Natural killer cell treated with Interleukin-12 subunit alpha and Interleukin-12 subunit beta and Interleukin-15 and Interleukin-18, amount 100 ng/mL, for 72 hours (primary cell): ENCODE measurements at places on chromosomes 5 and 9. TPM values are rescaled to one million over a fixed set of nuclear protein-coding genes. Genes with fewer than 3 reads are reported as not detected.
A peak's percentile ranks its signal among the peaks of the same experiment; 100 is the strongest.

- peaks cover 6% of the 10 kb centered on the region for H3K36me3 ChIP-seq
- DNase-seq = no peak
- peaks cover 35% of the 10 kb centered on the region for H3K4me1 ChIP-seq
- peak overlapping the region; percentile 90 for H3K27ac ChIP-seq
These were observed 98.2 kb downstream of the USP20 start for GRCh38 chr9:129933185-129934040.

GRCh38 chr9:26129217-26129616 is 451.0 kb upstream of the TUSC1 start:
- no peak overlapping the region for H3K4me3 ChIP-seq
- H3K27me3 ChIP-seq = no peaks in the 10 kb centered on the region
- peaks cover 5% of the 10 kb centered on the region for H3K36me3 ChIP-seq
- no peak overlapping the region for H3K27ac ChIP-seq
- H3K4me1 ChIP-seq = no peaks in the 10 kb centered on the region

GRCh38 chr5:180153991-180154390 is 55.0 kb downstream of the RASGEF1C start:
- peaks cover 8% of the 10 kb centered on the region for H3K36me3 ChIP-seq
- peaks cover 17% of the 10 kb centered on the region for H3K27me3 ChIP-seq
- no peak overlapping the region for H3K27ac ChIP-seq
- no peak for DNase-seq

DNA sequence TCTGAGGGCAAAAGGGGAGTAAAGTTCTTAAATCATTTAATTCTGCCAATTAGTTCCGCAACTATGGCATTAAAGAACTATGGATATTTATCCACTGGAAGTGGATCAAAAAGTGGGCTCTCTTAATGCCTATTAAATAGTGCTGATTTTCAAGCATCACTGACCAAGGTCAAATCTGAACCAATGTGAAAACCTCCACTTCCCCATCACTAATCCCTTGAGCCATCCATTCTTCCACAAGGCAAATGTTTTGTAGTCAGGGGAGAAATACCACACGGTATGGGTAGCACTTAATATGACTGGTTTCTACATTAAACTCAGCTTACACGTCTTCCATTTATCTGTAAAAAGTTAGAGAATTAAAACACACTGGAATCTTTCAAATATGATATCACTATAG is 57.6 kb downstream of the MLLT3 start:
- no peak for DNase-seq
- no peak overlapping the region for H3K4me3 ChIP-seq
- no peaks in the 10 kb centered on the region for H3K36me3 ChIP-seq

DNA sequence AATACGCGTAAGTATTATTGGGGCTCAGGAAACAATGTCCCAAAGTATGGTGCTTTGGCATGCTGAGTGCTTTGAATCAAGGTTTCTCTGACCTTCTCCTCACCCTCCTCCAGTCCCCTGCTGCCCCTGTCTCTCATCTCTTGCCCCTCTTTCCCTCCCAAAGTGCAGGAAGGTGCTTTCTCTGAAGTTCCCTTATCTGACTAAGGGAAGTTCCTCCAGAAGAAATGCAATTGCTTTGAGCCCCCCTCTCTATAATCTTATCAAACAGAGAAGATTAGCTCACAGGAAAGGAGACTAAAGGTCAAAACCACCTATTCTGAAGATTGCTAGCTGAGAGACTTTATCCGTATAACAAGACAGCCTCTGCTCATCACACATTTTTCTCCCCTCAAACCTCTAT is 288.1 kb downstream of the ARL15 start:
- peak overlapping the region; percentile 71 for H3K4me3 ChIP-seq
- DNase-seq = no peak
- H3K27me3 ChIP-seq = no peaks in the 10 kb centered on the region
- peaks cover 20% of the 10 kb centered on the region for H3K4me1 ChIP-seq
- H3K27ac ChIP-seq = peak overlapping the region; percentile 61

GRCh38 chr5:105684799-105685198 is 1985.9 kb downstream of the EFNA5 start:
- H3K4me3 ChIP-seq = no peak overlapping the region
- DNase-seq = no peak
- no peaks in the 10 kb centered on the region for H3K4me1 ChIP-seq
- H3K36me3 ChIP-seq = peaks cover 5% of the 10 kb centered on the region
- H3K27ac ChIP-seq = no peak overlapping the region

DNA sequence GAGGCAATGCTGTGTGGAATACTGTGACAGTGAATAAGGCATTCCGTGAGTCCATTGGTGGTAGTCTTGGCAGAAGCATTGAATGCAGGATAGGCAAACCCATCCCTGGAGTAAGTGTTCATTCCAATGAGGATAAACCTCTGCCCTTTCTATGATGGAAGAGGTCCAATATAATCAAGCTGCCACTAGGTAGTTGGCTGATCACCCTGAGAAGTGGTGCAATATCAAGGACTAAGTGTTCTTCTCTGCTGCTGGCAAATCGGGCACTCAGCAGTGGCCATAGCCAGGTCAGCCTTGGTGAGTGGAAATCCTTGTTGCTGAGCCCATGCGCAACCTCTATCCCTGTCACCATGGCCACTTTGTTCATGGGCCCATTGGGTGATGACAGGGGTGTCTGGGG is 70.1 kb downstream of the FBXO4 start:
- no peak overlapping the region for H3K27ac ChIP-seq
- H3K4me3 ChIP-seq = no peak overlapping the region
- DNase-seq = no peak
- peaks cover 18% of the 10 kb centered on the region for H3K27me3 ChIP-seq

Gene PDGFRB
- 4.4 TPM for total RNA-seq

DNA sequence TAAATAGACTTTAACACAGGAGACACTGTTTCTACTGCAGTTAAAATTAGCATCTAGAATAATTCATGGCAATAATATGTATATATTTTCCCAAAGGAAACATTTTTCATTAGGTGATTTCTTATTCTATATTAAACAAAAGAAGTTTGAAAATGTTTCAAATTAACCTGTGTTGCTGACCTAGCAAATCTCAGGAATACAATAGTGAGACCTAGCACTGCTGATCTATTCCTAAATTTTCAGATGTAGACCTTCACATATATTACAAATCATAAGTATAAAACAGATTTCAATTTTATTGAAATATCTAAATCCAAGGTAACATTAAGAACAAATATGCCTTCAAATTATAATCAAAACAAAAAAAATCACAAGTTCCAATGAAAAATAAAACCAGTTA is 15.1 kb downstream of the LMBRD2 start:
- H3K27me3 ChIP-seq = no peaks in the 10 kb centered on the region
- no peak overlapping the region for H3K4me3 ChIP-seq
- H3K4me1 ChIP-seq = no peaks in the 10 kb centered on the region
- H3K36me3 ChIP-seq = peaks cover 27% of the 10 kb centered on the region

DNA sequence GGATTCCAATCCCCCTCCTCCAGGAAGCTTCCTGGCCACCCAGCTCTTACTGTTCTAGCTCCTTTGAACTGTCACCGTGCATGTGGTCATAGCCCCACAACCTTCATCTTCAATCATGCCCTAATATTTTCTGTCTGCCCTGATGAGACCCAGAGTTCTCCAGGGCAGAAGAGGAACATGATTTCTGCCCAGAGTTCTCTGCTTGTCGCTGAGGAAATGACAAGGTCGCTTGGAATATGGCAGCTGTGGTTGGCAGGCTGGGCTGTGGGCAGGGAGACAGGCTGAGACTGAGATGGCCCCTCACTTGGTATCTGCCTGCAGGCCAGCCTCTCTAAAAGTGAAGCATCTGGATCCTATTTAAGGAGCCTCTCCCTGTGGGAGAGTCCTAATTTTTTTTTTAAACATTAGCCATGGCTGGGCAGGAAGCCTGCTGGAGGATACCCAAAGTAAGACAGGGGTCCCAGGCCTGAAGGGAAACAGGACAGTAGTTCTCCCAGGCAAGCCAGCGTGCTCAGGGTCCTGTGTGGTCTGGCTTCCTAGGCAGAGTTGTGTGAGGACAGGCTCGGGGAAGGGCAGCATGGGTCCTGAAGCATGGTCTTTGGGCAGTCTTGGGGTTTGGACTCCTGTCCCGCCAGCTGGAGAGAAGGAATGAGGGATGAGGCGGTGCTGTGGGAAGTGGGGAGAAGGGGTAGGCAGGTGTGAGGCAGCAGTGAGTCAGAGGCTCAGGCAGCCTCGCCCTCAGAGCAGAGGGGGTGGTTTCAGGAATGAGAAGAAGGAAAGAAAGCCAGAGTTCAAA is 242.1 kb downstream of the FSTL4 start:
- H3K27ac ChIP-seq = no peak overlapping the region
- DNase-seq = no peak
- H3K27me3 ChIP-seq = peaks cover 29% of the 10 kb centered on the region
- no peaks in the 10 kb centered on the region for H3K4me1 ChIP-seq
- H3K36me3 ChIP-seq = no peaks in the 10 kb centered on the region

- no peak for DNase-seq
- H3K4me3 ChIP-seq = no peak overlapping the region
- no peak overlapping the region for H3K27ac ChIP-seq
- H3K36me3 ChIP-seq = peaks cover 2% of the 10 kb centered on the region
These were observed 49.9 kb downstream of the GDNF start for GRCh38 chr5:37789991-37790390.

Gene ARHGEF39
- total RNA-seq = 14.2 TPM

DNA sequence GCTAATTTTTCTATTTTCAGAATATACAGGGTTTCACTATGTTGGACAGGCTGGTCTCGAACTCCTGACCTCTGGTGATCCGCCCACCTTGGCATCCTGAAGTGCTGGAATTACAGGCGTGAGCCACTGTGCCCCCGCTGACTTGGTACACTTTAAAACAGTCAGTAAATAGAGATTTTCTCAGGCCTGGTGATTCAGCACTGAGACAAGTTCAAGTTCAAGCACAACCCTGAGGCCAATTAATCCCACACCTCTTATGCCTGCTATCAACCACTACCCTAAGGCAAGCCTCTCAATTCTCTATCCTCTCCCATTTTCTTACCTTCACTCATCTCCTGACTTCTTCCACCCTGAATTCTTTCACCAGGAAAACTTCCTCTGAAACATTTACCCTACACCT is 18.9 kb downstream of the MUSK start:
- H3K4me1 ChIP-seq = no peaks in the 10 kb centered on the region
- no peak overlapping the region for H3K4me3 ChIP-seq
- no peak for DNase-seq
- no peaks in the 10 kb centered on the region for H3K27me3 ChIP-seq
- no peaks in the 10 kb centered on the region for H3K36me3 ChIP-seq
- no peak overlapping the region for H3K27ac ChIP-seq

GRCh38 chr5:180059326-180059725 is 12.2 kb downstream of the RNF130 start:
- no peak overlapping the region for H3K4me3 ChIP-seq
- H3K27ac ChIP-seq = no peak overlapping the region
- no peaks in the 10 kb centered on the region for H3K36me3 ChIP-seq
- peaks cover 2% of the 10 kb centered on the region for H3K27me3 ChIP-seq

- H3K36me3 ChIP-seq = no peaks in the 10 kb centered on the region
- H3K4me1 ChIP-seq = no peaks in the 10 kb centered on the region
- no peak overlapping the region for H3K27ac ChIP-seq
These were observed 34.9 kb downstream of the LURAP1L start for GRCh38 chr9:12809720-12810119.

DNA sequence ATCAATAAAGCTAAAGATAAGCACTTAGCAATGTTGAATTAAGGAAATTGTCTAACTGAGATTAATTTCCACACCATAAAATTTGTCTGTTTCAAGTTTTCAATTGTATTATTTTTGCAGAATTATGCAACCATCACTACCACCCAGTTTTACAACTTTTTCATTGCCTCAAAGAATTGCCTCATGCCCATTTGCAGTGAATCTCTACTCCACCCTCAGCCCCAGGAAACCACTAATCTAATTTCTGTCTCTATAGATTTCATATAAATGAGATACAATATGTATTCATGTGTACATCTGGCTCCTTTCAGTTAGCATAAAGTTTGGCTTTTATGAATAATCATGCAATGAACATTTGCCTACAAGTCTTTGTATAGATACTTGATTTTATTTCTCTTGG is 72.9 kb downstream of the PTCD2 start:
- H3K27me3 ChIP-seq = peaks cover 54% of the 10 kb centered on the region
- no peak overlapping the region for H3K27ac ChIP-seq
- H3K4me1 ChIP-seq = no peaks in the 10 kb centered on the region
- H3K4me3 ChIP-seq = no peak overlapping the region
- DNase-seq = no peak

- H3K27ac ChIP-seq = no peak overlapping the region
- no peak overlapping the region for H3K4me3 ChIP-seq
- H3K27me3 ChIP-seq = no peaks in the 10 kb centered on the region
- no peaks in the 10 kb centered on the region for H3K4me1 ChIP-seq
- no peaks in the 10 kb centered on the region for H3K36me3 ChIP-seq
- DNase-seq = no peak
These were observed 27.9 kb upstream of the SMU1 start for GRCh38 chr9:33104401-33104800.

Gene SOWAHA
- total RNA-seq = not detected

DNA sequence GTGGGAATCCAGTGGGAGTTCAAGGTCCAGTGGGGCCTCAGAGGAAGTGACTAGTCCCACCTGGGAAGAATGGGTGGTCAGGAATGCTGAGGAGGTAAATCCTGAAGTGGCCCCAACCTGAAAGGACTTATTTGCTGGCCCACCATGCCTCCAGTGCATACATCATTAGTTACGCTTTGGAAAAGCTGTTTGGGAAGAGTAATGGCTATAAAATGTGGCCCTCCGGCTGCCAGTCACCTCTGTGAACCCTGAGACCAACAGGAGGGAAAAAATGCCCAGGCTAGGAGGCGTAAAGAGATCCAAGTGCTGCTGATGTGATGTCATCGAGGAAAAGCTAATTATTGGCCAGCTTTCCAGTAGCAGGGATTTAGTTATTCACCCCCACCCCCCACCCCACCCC is 2.7 kb upstream of the SLC26A2 start:
- H3K27me3 ChIP-seq = no peaks in the 10 kb centered on the region
- DNase-seq = no peak
- H3K4me3 ChIP-seq = no peak overlapping the region
- H3K27ac ChIP-seq = no peak overlapping the region
- H3K4me1 ChIP-seq = peaks cover 31% of the 10 kb centered on the region

- H3K27me3 ChIP-seq = no peaks in the 10 kb centered on the region
- H3K4me3 ChIP-seq = no peak overlapping the region
- no peak for DNase-seq
- no peak overlapping the region for H3K27ac ChIP-seq
These were observed 44.6 kb upstream of the LPCAT1 start for GRCh38 chr5:1568201-1568979.

GRCh38 chr5:55706230-55706629 is 5.9 kb downstream of the SLC38A9 start:
- H3K27me3 ChIP-seq = no peaks in the 10 kb centered on the region
- H3K36me3 ChIP-seq = no peaks in the 10 kb centered on the region
- no peak overlapping the region for H3K27ac ChIP-seq
- H3K4me3 ChIP-seq = no peak overlapping the region
- DNase-seq = no peak
- H3K4me1 ChIP-seq = peaks cover 8% of the 10 kb centered on the region

- no peaks in the 10 kb centered on the region for H3K27me3 ChIP-seq
- no peak for DNase-seq
- peaks cover 18% of the 10 kb centered on the region for H3K36me3 ChIP-seq
- peaks cover under 1% of the 10 kb centered on the region for H3K4me1 ChIP-seq
- no peak overlapping the region for H3K4me3 ChIP-seq
These were observed 73.7 kb downstream of the VPS13A start for GRCh38 chr9:77251050-77251449.
